ENCODE measurements at places on chromosomes 16 and 17. TPM values are rescaled to one million over a fixed set of nuclear protein-coding genes. Genes with fewer than 3 reads are reported as not detected.
A peak's percentile ranks its signal among the peaks of the same experiment; 100 is the strongest.

Gene CACNG4
- total RNA-seq, result 2.1 TPM

Gene TBC1D3K
- total RNA-seq, result not detected

Gene KRTAP17-1
- total RNA-seq, result not detected

Gene CFDP1
- 44.9 TPM for total RNA-seq

GRCh38 chr17:19342611-19343255, 19.8 kb downstream of the B9D1 start:
- H3K4me1 ChIP-seq, result peaks cover 58% of the 10 kb centered on the region
- no peaks in the 10 kb centered on the region for H3K36me3 ChIP-seq
- H3K4me3 ChIP-seq, result no peak overlapping the region
- no peak for DNase-seq

Gene KRT27
- total RNA-seq, result not detected

GRCh38 chr16:4525069-4525468, 13.5 kb downstream of the CDIP1 start:
- no peaks in the 10 kb centered on the region for H3K36me3 ChIP-seq
- H3K4me1 ChIP-seq, result peaks cover 33% of the 10 kb centered on the region
- no peak overlapping the region for H3K4me3 ChIP-seq
- H3K27ac ChIP-seq, result no peak overlapping the region
- H3K27me3 ChIP-seq, result no peaks in the 10 kb centered on the region

Gene PRSS53
- total RNA-seq, result 0.83 TPM

DNA sequence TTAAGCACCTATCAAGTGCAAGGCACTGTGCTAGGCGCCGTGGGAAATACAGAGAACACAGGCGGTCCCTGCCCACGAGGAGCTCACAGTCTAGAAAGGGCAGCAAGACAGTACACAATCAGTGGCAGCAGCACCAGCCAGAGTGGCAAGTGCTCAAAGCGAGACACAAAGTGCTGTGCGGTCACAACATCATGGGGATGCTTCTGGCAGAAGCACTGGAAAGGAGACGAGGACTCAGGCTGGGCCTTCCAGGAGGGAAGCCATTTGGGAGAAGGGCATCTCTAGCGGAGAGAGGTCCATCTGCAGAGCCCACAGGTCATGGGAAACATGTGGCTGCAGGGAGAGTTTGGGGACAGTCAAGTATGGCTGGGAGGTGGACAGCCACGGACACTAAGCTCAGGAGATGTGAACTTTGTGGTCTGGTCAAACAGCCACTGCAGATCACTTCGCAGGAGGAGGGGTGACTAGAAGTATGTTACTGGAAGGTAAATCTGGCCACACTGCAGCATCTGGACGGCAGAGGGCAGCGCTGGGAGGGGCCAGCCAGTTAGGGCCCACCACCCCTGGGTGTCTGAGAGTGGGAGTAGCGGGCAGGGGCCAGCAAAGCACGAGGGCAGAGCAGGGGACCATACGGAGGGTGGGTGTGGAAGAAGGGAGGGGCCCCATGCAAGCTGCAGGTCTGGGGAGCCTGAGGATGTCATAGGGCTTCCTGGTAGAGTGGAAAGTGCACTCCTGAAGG, 71.1 kb downstream of the N4BP1 start:
- H3K36me3 ChIP-seq, result peaks cover 38% of the 10 kb centered on the region
- H3K4me3 ChIP-seq, result no peak overlapping the region
- peaks cover 46% of the 10 kb centered on the region for H3K4me1 ChIP-seq
- H3K27me3 ChIP-seq, result no peaks in the 10 kb centered on the region
- DNase-seq, result no peak
- peak overlapping the region; percentile 68 for H3K27ac ChIP-seq

Gene SCNN1B
- 4.0 TPM for total RNA-seq

Gene ALOX15
- total RNA-seq, result not detected

DNA sequence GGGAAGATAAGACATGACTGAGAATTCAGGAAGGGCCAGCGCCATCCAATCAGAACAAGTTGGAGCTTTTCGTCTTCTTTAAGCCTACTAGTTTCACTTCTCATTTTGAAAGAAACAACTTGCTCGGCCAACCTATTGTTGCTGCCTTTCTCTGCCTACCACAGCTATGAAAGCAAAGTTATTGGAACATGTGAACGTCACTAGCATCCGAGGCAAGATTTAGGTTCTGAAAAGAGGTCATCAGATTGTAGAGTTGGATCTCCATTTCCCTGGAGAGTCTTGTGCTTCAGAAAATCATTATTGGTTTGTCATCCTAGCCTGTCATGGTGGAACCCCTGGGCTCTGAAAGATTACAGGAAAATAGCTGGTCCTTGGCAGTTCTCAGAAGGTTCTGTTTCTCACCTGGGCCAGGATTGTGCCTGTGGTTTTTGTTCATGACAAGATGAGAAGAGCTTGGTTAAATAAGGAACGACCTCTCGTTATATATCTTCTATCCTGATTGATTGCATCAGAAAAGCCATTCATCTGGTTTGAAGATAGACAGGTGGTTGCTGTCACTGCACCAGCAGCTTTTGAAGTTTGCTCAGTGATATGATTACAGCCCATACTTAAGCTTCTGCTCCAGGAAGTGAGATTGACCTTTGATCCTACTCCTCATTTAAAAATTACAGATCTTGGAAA, 25.3 kb downstream of the CDH13 start:
- H3K4me1 ChIP-seq, result peaks cover 32% of the 10 kb centered on the region
- H3K4me3 ChIP-seq, result no peak overlapping the region
- H3K27me3 ChIP-seq, result no peaks in the 10 kb centered on the region

Gene SARM1
- total RNA-seq, result 11.4 TPM

- no peaks in the 10 kb centered on the region for H3K36me3 ChIP-seq
- H3K27me3 ChIP-seq, result no peaks in the 10 kb centered on the region
- H3K4me3 ChIP-seq, result no peak overlapping the region
Measured at GRCh38 chr16:67989322-67990017, 9.2 kb upstream of the DPEP3 start.

Gene MGAT5B
- total RNA-seq, result 0.40 TPM

DNA sequence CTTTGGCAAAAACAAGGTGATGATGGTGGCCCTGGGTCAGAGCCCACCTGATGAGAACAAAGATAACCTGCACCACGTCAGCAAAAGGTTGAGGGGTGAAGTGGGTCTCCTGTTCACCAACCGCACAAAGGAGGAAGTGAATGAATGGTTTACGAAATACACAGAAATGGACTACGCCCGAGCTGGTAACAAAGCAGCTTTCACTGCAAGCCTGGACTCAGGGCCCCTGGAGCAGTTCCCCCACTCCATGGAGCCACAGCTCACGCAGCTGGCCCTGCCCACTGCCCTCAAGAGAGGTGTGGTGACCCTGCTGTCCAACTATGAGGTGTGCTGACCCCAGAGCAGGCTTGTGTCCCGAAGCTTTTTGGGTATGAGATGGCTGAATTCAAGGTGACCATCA, 29.7 kb upstream of the DLX4 start:
- no peaks in the 10 kb centered on the region for H3K27me3 ChIP-seq
- no peaks in the 10 kb centered on the region for H3K4me1 ChIP-seq
- H3K36me3 ChIP-seq, result no peaks in the 10 kb centered on the region
- H3K27ac ChIP-seq, result no peak overlapping the region

DNA sequence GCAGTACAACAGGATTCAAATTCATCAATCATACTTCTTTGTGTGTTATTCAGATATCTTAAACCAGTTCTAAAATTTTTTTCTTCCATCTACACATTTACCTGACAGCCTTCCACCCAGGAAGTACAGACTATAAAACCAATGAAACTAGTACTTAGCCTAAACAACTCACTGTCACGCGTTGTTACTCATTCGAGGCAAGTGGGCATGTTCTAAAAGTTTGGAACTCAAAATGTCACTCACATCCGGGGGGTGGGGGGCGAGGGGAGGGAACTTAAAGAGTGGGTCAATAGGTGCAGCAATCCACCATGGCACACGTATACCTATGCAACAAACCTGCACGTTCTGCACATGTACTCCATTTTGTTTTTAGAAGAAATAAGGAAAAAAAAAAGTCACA, 90.4 kb upstream of the PLEKHM1 start:
- peaks cover 18% of the 10 kb centered on the region for H3K4me1 ChIP-seq
- H3K27ac ChIP-seq, result no peak overlapping the region
- no peak overlapping the region for H3K4me3 ChIP-seq
- no peaks in the 10 kb centered on the region for H3K27me3 ChIP-seq

Gene ZFHX3
- total RNA-seq, result 35.4 TPM

DNA sequence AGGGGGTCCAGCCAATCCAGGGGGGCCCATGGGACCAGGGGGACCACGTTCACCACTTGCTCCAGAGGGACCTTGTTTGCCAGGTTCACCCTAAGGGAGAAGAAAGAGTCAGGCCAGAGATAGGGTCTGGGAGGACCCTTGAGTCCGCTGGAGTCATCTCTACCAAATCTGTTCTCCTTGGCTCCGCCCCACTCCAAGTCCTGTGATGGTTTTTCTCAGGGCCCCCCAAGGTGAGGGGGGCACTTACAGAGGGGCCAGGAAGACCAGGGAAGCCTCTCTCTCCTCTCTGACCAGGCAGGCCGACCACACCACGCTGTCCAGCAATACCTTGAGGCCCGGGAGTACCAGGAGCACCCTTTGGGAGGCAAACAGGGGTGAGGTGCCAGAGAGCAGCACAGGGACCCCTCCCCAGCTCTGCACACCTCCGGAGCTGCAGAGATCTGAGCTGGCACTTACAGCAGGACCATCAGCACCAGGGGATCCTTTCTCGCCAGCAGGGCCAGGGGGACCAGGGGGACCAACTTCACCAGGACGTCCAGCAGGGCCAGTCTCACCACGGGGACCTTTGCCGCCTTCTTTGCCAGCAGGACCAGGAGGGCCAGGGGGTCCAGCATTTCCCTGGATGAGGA, 12.4 kb downstream of the COL1A1 start:
- H3K4me3 ChIP-seq, result no peak overlapping the region
- no peak for DNase-seq
- H3K4me1 ChIP-seq, result peaks cover 17% of the 10 kb centered on the region
- no peaks in the 10 kb centered on the region for H3K27me3 ChIP-seq
- H3K27ac ChIP-seq, result peak overlapping the region; percentile 28

DNA sequence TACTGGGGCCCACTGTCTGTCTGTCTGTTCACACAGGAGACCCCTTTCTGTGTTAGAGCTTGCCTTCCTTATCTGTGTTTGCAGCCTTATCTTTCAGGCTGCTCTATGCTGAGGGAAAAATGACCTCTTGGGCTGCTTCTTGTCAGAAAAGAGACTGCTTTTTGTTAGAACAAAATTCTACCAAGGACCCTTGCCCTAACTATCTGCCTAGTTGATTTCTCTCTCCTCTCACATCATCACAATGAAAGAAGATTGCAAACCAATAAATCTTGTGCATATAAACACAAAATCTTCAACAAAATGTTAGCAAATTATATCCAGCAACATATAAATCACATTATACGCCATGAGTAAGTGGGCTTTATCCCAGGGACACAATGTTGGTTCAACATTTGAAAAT, 1117.7 kb downstream of the CDH11 start:
- H3K27me3 ChIP-seq, result no peaks in the 10 kb centered on the region
- H3K27ac ChIP-seq, result no peak overlapping the region
- H3K36me3 ChIP-seq, result no peaks in the 10 kb centered on the region

Gene TMIGD1
- not detected for total RNA-seq

Gene SEPTIN1
- 2.5 TPM for total RNA-seq

Gene GPR139
- total RNA-seq, result not detected

- DNase-seq, result peak; percentile 10
- no peaks in the 10 kb centered on the region for H3K4me1 ChIP-seq
- no peaks in the 10 kb centered on the region for H3K36me3 ChIP-seq
- H3K27me3 ChIP-seq, result no peaks in the 10 kb centered on the region
- H3K27ac ChIP-seq, result no peak overlapping the region
Measured at GRCh38 chr16:16907089-16907488, 528.1 kb downstream of the NPIPA7 start.
